ENCODE measurements at places on chromosomes 12 and 14.

DNA sequence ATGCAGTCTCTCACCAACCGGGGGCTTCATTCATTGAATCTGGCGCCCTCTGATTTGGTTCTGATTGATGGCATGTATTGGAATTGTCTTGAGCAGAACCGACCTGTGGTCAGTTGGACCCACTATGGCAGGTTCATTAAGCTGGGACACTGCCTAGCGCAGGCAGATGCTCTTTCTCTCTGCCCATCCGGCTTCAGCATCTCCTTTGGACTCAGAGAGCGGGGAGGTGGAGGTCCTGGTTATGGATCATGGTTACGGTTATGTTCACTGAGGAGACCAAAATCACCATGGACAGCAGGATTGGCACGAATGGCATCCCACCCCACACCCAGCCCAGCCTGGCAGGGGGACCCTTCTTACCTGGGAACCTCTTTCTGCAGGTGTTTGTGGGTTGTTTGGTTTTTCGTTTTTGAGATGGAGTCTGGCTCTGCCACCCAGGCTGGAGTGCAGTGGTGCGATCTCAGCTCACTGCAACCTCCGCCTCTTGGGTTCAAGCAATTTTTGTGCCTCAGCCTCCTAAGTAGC lies 16.4 kb upstream of the BCL7A start:
- DNase-seq = no peak

DNA sequence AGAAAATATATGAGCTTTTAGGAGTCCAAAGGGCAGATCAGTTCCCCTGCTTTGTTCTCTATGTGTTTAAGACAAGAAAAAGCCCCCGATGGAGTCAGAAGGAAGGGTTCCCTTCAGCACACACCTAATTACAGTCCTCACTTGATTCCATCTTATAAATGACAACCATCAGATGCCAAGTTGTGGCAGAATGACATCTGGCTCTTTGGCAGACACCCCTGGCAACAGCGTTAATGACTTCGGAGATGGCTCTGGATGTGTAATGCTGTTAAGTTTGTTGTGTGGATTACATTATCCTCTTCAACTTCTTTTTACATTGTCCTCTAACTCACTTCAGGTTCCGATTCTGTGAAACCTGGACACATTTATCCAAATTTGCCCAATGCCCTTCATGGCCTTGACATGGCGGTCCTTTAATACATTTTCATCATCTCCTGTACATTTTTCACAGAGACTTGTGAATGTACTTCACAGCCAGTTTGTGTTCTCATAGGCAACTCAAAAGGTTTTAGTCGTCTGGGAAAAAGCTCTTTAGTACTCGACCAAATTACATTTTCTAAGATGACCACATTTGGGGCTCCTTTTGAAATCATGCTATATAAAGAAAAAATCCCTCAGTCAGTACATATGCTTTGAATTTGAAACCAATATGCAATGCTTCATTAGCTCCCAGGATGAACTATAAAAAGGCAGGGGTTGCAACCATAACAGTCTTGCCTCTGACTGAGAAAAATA lies 667.8 kb downstream of the NOVA1 start:
- no peak for DNase-seq

DNA sequence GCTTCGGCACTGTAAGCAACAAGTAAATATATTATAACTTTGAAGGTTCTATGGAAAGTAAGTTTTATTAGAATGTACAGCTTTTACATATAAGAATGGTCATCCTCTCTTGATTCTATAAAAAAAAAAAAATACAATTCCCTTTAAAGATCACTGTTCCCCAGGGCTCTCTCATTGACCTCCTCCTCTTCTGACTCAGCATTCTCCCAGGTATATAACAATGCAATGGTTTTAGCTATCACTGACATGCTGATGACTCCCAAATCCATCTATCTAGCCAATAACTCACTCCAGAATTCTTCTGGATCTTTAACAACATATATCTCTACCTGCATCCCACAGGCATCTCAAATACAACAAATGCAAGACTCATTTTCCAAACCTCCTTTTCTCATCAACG lies 62.7 kb downstream of the EEA1 start:
- no peak for DNase-seq

GRCh38 chr14:76784881-76785280 lies 23.6 kb downstream of the VASH1 start:
- peak; percentile 91 for DNase-seq

DNA sequence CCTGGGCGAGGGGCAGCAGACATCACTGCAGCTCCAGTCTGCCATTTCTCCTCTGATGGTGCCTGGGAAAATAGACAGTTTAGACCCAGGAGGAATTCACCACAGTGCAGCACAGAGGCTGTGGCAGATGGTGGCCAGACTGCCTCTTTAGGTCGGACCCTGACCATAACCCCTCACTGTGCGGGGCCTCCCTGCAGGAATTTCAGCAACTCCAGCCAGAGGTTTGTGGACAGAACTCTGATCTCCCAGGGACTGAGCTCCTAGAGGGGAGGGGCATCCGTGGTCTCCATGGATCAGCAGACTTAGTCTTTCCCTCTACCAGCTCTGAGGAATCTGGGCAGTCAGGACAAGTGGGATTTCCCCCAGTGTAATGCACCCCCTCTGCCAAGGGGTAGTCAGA lies 106.5 kb downstream of the ZC3H14 start:
- no peak for DNase-seq

DNA sequence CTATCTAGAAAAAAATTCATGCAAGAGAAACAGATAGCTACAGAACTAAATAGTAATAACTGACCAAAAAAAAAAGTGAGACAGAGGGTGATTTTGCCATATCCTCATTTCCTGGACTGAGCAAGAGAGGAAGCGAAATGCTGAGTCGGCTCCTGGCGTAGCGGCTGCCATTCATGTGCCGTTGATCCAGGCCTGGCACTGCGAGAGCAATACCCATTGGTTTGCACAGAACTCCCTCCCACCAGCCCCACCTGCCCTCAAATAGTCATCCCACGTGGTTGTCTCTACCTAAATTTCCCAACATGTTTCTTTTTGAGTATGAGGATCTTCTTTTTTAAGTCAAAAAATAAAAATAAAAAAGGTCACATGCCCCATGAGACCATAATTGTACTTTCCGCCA lies 9.4 kb upstream of the WNT5B start:
- no peak for DNase-seq

GRCh38 chr12:72144553-72144952 lies 127.6 kb upstream of the TRHDE start:
- DNase-seq = no peak

DNA sequence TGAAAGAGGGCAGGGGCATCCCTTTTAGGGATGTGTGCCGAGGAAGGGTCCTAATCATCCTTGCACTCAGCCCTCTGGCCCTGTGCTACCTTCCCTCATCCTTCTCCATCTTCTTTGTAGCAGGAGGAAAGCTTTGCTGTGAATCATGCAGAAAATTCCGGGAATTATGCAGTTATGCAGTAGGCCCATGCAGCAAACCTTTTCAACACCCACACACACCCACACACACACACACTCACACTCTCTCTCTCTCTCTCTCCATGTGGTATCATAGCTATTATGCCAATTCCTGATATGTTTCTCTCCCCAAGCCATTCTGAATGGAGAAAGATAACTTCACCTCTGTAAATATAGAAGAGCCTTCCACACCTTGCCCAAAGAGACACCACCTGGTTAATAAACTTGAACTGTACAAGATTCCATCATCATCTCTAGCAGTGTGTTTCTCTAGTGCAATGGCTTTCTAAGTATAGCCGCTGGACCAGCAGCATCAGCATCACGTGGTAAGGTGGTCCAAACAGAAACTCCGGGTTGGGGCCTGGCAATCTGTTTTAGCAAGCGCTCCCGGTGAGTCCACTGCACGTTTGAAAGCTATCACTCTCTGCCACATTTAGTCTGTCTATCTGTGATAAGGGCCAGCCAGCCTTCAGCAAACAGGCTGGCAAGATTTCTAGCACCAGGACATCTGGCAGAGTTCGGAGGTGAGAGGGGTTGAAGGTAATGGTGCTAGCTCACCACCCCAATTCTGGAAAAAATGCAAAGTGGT lies 57.6 kb downstream of the MDM2 start:
- no peak for DNase-seq

GRCh38 chr14:99520571-99521081 lies 39.4 kb downstream of the CCNK start:
- DNase-seq = no peak

DNA sequence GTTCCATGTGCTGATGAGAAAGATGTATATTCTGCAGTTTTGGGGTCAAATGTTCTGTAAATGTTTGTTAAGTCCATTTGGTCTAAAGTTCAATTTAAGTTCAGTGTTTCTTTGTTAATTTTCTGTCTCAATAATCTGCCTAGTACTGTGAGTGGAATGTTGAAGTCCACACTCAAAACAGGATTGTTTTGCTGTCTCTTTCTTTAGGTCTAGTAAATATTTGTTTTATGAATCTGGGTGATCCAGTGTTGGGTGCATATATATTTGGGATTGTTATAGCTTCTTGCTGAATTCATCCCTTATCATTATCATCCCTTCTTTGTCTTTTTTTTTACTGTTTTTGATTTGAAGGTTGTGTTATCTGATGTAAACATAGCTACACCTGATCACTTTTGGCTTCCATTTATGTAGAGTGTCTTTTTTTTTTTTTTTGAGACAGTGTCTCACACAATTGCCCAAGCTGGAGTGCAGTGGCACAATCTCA lies 26.0 kb upstream of the PRPF39 start:
- no peak for DNase-seq

Data from GM03348 (cell line).